ENCODE measurements at places on chromosomes 1 and 21.
A peak's percentile ranks its signal among the peaks of the same experiment; 100 is the strongest.

DNA sequence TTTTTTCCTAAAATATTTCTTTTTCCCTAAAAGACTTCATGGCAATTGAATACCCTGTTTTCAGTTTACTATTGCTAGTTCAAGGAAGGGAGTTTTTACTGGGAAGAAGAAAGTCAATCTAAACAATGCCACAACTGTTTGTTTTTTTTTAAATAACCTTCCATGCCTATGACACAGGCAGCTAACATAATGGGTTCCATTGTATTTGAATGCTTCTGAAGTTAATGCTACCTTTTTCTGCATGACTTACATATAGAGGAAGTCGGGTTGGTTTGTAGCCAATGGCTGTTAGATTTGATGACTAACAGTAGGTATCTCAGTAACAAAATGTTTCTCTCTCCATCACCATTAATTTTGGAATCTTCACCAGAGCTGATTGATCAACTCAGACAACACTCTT lies 134.0 kb downstream of the KIF26B start:
- no peak for DNase-seq

- peak; percentile 5 for DNase-seq
Measured at GRCh38 chr1:26530410-26530894, 891 bp downstream of the RPS6KA1 start.

DNA sequence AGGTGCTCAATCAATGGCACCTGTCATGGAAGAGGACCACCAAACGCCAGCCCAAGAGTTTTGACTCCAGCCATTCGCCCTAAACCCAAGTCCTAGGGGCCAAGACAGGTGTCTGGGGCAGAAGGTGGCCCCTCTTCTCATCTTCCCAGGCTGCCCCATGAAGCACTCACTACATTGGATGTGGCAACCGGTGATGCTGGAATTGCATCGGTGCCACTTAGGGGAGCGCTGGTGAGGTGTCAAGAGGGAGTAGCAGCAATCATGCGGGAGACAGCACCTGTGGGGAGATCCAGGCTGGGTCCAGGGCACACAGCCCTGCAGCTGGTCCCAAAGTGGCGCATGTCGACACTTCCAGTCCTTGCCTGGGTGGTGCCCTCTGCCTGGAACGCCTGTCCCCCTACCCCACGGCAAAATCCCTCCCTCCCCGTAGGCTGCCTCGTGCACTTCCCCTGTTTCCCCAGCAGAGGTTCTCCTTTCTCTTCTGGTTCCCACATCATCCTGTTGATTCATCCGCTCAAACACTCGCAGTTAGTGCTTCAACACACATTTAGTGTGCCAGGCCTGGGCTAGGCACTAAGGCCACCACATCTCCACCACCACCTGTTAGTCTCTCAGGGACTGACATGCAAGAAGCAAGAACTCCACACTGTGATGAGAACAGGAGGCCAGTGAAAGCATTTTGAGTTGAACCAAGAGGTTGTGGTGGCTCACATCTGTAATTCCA lies 18.5 kb downstream of the PLA2G2D start:
- DNase-seq: peak; percentile 58

GRCh38 chr1:97806326-97806725 lies 114.5 kb downstream of the DPYD start:
- DNase-seq: no peak

DNA sequence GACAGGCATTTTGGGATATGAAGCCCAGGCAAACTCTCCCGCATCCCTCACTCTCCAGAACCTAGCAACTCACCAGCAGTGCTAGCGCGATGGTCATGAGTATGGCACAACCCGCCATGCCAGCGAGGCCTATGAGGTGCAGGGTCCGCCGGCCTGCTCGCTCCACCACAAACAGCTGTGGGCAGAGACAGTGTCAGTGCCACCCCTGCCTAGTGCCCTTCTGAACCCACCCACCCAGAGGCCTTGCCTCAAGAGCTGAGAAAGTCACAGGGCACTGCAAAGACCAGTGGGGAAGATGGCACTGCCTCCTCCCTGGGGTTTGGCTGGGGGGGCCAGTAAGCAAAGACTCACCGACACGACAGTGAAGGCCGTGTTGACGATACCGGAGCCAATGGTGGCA lies 29.8 kb downstream of the SLC2A1 start:
- no peak for DNase-seq

GRCh38 chr1:225817611-225818061 lies 7.7 kb downstream of the EPHX1 start:
- DNase-seq: no peak

DNA sequence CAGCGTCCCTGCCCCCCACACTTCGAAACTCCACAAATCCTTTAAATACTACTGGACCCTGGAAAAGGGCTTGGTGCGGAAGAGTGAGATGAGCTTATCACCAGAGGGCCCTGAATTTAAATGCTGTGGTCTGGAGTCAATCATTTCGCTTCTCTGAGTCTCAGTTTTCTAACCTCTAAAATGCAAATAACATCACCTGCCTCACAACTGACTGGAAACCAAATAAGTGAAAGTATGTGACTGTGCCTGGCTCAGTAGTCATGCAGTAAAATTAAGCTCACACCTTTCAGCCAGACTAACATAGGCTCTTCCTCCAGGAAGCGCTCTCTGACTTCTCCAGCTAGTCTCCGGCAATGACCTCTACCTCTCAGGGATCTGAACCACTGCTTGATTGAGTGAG lies 4.2 kb downstream of the GJA4 start:
- no peak for DNase-seq

DNA sequence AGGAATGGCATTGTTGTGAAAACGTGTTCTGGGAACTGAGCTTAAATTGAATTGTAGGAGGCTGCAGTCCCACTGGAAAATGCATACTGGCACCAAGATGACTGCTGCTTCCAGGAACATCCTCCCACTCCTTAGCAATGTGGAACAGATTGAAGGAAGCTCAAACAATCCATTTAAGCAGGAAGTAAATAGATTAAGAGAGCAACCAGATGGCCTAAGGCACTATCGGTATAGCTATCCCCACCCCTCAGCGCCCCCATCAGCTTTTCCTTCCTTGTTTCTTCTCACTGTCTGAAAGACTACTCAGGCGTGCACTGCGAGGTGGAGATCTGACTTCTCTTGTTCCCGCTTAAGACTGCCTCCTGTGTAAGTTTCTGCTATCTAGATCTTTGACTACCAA lies 4.0 kb upstream of the IFI16 start:
- no peak for DNase-seq

DNA sequence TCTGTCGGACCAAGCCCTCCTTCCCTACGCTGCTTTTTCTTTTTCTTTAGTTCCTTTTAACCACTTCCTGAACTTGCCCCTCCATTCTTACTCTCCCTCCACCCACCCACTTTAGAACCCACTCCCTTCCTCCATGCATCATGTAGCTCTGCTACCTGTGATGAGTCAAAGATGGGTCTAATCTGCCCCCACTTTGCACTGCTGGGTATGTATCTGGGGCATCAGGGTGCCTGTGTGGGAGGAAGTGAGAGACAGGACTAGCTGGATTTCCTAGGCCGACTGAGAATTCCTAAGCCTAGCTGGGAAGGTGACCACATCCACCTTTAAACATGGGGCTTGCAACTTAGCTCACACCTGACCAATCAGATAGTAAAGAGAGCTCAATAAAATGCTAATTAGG lies 157.7 kb downstream of the SEC16B start:
- DNase-seq: no peak

- no peak for DNase-seq
Measured at GRCh38 chr1:111512931-111513330, 9.5 kb upstream of the ADORA3 start.

GRCh38 chr1:54010415-54011117 lies 7.4 kb downstream of the LDLRAD1 start:
- no peak for DNase-seq
